ENCODE measurements at places on chromosomes 13 and 19.

DNA sequence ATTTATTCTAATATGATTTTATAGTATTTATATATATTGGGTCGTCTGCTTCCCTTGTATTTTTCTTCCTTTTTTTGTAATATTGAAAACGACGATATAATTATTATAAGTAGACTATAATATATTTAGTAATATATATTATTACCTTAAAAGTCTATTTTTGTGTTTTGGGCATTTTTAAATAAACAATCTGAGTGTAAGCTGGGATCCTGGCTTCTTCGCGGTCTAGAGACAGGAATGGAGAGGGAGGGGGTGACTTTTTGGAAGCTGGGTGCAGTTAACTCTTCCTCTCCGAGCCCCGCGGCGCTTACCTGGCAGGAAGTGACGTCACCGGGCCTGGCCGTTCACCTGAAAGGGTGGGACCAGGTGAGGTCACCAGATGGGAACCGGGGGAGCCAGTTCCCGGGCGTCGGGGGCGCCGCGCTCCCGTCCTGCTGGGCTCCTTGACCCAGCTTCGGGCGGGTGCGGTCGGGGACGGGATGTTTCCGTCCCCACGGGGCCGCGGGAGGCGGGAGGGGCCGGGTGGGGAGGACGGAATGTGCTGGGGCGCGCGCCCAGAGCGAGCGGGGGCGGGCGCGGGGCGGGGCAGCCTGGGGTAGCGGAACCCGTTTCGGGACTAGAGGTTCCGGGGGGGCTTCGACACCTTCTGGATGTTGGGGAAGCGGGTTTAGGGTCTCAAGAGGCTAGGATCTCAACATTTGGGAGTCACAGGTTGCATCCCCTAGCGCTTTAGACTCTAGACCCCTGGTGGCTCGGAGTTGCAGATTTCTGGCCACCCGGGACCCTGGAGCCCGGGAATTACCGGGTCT is 2.8 kb downstream of the ZFP36 start:
- no peaks in the 10 kb centered on the region for H3K27me3 ChIP-seq
- H3K27ac ChIP-seq: peak overlapping the region; percentile 100
- peak overlapping the region; percentile 92 for H3K4me3 ChIP-seq
- peak; percentile 99 for DNase-seq
- peaks cover 23% of the 10 kb centered on the region for H3K36me3 ChIP-seq
- peaks cover 45% of the 10 kb centered on the region for H3K4me1 ChIP-seq

DNA sequence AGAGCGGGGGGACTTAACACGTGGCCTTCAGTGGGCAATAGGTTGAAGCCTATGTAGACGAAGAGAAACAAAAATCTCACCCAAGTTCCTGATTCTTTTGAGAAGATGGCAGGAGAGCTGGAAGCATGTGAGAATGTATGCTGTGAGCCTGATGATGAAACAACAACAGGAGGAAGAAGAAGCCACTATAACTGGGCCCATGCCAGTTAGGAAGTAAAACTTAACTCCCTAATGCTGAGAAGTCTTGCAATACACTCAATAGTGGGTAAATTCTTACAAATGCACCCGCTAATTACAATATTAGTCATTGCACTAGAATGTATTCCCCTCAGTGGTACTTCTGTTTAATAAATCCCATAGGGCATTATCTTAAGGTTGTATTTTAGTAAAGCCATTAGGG is 9.1 kb downstream of the PCDH17 start:
- H3K27ac ChIP-seq: no peak overlapping the region
- H3K4me3 ChIP-seq: no peak overlapping the region
- DNase-seq: no peak
- H3K36me3 ChIP-seq: no peaks in the 10 kb centered on the region
- no peaks in the 10 kb centered on the region for H3K27me3 ChIP-seq

DNA sequence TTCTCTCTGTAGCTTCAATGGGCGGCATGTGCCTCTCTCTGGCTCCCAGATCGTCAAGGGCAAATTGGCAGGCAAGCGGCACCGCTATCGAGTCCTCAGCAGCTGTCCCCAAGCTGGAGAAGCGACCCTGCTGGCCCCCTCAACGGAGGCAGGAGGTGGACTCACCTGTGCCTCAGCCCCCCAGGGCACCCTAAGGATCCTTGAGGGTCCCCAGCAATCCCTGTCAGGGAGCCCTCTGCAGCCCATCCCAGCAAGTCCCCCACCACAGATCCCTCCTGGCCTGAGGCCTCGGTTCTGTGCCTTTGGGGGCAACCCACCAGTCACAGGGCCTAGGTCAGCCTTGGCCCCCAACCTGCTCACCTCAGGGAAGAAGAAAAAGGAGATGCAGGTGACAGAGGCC is 1.7 kb downstream of the POLR1G start:
- no peak for DNase-seq
- no peaks in the 10 kb centered on the region for H3K27me3 ChIP-seq
- H3K4me3 ChIP-seq: no peak overlapping the region
- H3K36me3 ChIP-seq: peaks cover 13% of the 10 kb centered on the region
- no peak overlapping the region for H3K27ac ChIP-seq

GRCh38 chr13:54018485-54018884 is 989.9 kb downstream of the OLFM4 start:
- H3K27me3 ChIP-seq: no peaks in the 10 kb centered on the region
- DNase-seq: no peak
- H3K27ac ChIP-seq: no peak overlapping the region
- no peaks in the 10 kb centered on the region for H3K36me3 ChIP-seq
- no peak overlapping the region for H3K4me3 ChIP-seq

GRCh38 chr13:22497991-22498780 is 682.6 kb upstream of the SGCG start:
- no peak overlapping the region for H3K27ac ChIP-seq
- no peaks in the 10 kb centered on the region for H3K4me1 ChIP-seq
- H3K4me3 ChIP-seq: no peak overlapping the region
- DNase-seq: no peak

GRCh38 chr19:18741124-18742121 is 49.7 kb downstream of the COMP start:
- H3K36me3 ChIP-seq: no peaks in the 10 kb centered on the region
- peaks cover 14% of the 10 kb centered on the region for H3K4me1 ChIP-seq
- no peak overlapping the region for H3K4me3 ChIP-seq
- peak overlapping the region; percentile 58 for H3K27ac ChIP-seq
- DNase-seq: peak; percentile 91
- no peaks in the 10 kb centered on the region for H3K27me3 ChIP-seq

DNA sequence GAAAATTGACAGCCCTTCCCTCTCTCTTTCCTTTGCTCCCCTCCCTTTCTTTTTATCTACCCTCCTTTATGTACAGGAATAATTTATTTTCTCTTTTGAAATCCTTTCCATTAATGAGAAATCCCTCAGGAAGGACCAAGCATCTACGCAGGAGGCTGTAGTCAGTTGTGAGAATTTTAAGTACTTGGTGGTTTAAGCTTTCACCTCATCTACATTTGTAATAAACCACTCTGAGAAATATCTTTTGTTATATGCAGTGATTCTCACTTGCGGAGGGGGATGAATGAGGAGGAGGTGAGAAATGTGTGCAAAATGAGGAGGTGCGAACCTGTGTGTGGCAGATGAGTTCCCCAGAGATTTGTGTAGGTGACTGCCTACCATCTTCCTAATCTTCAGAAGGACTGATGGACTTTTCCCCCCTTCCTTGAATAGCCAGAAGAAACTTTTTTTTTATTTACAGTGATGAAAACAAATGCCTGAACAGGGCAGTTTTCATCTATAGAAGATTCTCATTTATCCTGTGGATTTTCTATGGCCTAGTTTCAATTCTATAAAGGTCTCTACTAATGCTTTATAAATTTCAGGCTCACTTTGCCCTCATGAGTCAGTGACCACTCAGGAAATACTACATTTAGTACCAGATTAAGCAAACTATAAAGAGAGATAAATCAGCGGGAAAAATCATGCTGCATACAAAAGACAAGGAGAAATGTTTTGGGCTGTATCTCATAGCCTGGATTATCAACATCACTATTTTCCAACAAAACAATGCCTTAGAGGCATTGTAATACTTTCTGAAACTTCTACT is 118.3 kb downstream of the LHFPL6 start:
- DNase-seq: no peak
- no peaks in the 10 kb centered on the region for H3K4me1 ChIP-seq
- H3K4me3 ChIP-seq: no peak overlapping the region
- no peak overlapping the region for H3K27ac ChIP-seq

DNA sequence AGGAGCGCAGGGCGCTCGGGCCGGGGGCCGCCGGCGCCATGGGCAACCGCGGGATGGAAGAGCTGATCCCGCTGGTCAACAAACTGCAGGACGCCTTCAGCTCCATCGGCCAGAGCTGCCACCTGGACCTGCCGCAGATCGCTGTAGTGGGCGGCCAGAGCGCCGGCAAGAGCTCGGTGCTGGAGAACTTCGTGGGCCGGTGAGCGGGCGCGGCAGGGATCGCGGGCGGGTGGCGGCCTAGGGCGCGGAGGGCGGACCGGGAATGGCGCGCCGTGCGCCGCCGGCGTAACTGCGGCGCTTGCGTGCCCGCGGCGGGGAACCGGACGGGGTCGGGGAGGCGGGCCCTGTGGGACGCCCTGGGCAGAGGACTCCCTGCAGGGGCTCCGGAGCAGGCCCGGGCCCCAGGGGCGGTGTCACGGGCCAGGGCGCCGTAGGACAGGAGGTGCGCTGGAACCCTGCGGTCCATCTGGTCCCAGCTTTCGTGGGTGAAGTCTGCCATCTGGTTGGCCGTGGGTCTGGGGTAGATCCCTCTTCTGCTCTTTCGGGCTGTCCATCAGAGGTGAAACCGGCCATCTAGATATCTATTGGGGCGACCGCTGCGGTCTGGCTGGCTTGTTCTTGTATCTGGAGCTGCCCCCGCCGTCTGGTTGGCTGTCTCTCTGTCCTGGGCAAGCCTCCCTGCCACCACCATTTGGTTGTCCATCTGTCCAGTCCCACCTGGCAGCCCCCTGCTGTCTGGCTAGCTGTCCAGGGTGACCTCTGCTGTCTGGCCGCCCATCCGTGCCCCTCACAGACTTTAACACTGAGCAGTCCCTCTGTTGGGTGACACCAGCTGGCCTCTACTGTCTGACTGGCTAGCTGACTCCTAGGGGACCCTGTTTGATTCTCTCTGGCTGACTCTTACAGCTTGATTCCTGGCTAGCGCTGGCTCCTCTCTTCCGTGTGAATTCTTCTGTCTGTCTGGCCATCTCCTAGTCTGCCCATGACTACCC is 622 bp downstream of the DNM2 start:
- H3K4me3 ChIP-seq: peak overlapping the region; percentile 100
- no peaks in the 10 kb centered on the region for H3K27me3 ChIP-seq
- no peak for DNase-seq
- H3K4me1 ChIP-seq: peaks cover 32% of the 10 kb centered on the region
- H3K36me3 ChIP-seq: no peaks in the 10 kb centered on the region

GRCh38 chr19:55400281-55401087 is 7.1 kb downstream of the UBE2S start:
- no peak for DNase-seq
- H3K27me3 ChIP-seq: no peaks in the 10 kb centered on the region
- peaks cover 10% of the 10 kb centered on the region for H3K4me1 ChIP-seq
- no peak overlapping the region for H3K27ac ChIP-seq
- H3K36me3 ChIP-seq: peaks cover 43% of the 10 kb centered on the region

GRCh38 chr13:101394605-101395004 is 21.7 kb downstream of the NALCN start:
- H3K4me1 ChIP-seq: no peaks in the 10 kb centered on the region
- no peaks in the 10 kb centered on the region for H3K36me3 ChIP-seq
- DNase-seq: no peak
- no peaks in the 10 kb centered on the region for H3K27me3 ChIP-seq
- H3K27ac ChIP-seq: no peak overlapping the region

- H3K4me3 ChIP-seq: no peak overlapping the region
- no peaks in the 10 kb centered on the region for H3K27me3 ChIP-seq
- H3K4me1 ChIP-seq: peaks cover 49% of the 10 kb centered on the region
- peak; percentile 42 for DNase-seq
- H3K36me3 ChIP-seq: no peaks in the 10 kb centered on the region
Measured at GRCh38 chr19:35458731-35459391, 10.8 kb downstream of the FFAR2 start.

GRCh38 chr19:34642241-34642640 is 34.7 kb downstream of the SCGB2B2 start:
- H3K4me3 ChIP-seq: no peak overlapping the region
- no peak overlapping the region for H3K27ac ChIP-seq
- H3K36me3 ChIP-seq: no peaks in the 10 kb centered on the region
- H3K27me3 ChIP-seq: no peaks in the 10 kb centered on the region

DNA sequence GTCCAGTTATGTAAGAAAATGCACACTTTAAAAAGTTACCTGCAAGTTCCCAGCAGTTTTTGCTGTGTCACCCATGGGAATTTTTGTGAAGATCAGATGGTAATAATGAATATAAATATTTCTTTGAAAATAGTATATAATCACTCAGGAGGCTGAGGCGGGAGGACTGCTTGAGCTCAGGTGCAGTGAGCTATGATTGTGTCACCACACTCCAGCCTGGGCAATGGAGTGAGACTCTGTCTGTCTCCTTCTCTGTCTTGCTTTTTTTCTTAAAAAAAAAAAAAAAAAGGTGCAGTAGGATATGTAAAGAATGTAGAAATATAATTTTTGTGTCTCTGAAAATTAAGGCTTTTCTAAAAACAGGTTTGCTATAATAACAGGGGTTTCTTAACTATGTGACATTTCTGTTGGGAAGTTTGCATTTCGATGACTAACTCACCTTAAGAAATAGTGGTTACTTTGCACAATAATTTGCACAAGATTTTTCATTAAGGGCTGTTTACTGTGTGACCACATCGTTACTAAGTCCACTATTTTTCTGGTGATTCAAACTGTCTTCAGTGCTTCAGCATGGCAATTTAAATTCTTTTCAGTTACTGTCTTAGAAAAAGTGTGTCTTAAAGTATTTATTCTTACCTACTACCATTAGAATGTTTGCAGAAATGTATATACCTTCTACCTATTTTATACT is 37.3 kb downstream of the DNAJC3 start:
- peak overlapping the region; percentile 2 for H3K27ac ChIP-seq
- H3K36me3 ChIP-seq: peaks cover 41% of the 10 kb centered on the region
- no peak for DNase-seq
- no peaks in the 10 kb centered on the region for H3K4me1 ChIP-seq

All from upper lobe of left lung (tissue), 6 donors.